Left kidney (tissue), 8 donors: ENCODE measurements at places on chromosomes 1 and 21.
A peak's percentile ranks its signal among the peaks of the same experiment; 100 is the strongest.

DNA sequence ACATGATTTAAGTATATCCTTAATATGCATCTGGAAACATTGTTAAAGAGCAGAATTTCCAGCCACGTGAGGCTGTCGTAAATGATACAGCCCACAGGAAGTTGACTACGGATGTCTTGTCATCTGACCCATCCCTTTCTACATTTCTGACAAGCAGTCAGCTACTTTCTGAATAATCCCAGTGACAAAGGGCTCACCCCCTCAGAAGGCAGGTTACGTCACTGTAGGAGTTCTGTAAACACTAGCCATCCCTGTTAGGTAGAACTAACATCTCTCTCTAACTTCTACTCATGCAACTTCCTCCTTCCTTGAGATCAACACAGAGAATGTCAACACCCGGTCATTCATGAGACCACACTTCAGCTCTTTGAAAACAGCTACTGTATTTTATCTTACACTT lies 259.2 kb downstream of the GREM2 start:
- no peak for DNase-seq

DNA sequence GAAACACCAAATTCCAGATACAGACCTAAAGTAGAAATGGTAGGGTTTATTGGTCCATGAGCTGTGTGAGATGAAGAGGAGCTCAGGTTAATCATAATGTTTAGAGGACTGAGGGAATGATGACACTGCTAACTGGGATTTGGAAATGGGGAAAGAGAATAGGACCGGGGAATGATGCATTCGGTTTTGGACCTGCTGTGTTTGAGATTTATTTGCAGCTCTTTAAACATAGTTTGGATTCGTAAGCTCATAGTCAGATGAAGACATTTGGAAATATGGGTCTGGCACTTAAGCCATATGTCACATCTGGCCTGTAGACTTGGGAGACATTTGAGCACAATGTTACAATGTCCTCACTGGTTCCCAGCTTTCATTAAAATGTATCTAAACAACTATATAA lies 127.9 kb upstream of the DUSP10 start:
- no peak for DNase-seq

DNA sequence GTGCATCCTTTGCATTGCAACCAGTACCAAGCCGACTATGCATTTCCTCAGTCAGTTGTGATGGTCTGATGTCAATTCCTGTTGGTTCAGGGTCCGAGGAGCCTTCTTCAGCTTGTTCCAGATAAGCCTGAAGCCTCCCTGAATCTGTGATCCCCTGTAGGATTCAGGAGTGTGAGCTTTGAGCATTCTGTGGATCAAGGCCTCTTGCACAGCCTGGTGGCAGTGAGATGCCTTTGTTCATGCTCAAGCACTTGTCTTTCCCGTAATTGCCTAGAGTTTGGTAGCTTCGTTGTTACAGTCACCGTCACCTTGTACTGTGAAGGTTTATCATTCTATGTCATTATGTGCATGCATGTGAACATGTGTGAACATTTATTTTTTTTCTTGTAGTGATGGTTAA lies 103.5 kb downstream of the PBX1 start:
- no peak for DNase-seq

DNA sequence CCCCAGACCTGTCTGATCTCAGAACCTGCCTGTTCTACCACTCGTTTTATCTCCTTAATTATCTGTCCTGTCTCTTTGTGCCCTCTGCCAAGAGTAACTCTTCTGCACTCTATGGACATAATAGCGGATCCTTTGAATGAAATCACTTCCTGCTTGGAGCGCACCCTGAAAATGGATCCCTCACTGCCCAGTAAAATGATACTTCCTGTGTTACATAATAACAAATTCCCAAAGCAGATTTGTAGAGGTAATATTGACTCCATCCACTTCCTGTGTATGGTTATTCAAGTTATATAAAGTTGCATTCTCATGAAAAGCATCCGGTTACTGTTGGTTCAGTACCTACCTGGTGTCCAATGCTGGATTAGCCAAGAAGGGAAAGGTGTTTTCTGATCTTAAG lies 246.0 kb downstream of the TRABD2B start:
- no peak for DNase-seq

DNA sequence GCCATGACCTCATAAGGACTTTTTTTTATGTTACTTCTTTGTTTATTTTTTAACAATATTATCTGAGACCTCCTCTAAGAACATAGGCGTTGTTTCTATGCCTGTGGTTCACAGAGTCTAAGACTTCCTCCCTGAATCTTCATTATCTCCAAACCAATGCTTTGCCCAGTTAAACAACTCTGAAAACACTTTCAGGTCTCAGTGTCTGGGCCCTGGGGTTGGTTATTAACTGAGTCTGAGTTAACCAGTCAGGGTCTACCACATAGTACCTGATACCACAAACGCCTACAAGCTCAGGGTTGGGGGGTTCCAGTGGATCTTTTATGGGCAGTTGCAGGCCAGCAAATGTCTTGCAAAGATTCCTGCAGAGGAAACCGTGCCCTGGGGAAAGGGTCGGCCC lies 138.2 kb downstream of the AJAP1 start:
- DNase-seq, result no peak

DNA sequence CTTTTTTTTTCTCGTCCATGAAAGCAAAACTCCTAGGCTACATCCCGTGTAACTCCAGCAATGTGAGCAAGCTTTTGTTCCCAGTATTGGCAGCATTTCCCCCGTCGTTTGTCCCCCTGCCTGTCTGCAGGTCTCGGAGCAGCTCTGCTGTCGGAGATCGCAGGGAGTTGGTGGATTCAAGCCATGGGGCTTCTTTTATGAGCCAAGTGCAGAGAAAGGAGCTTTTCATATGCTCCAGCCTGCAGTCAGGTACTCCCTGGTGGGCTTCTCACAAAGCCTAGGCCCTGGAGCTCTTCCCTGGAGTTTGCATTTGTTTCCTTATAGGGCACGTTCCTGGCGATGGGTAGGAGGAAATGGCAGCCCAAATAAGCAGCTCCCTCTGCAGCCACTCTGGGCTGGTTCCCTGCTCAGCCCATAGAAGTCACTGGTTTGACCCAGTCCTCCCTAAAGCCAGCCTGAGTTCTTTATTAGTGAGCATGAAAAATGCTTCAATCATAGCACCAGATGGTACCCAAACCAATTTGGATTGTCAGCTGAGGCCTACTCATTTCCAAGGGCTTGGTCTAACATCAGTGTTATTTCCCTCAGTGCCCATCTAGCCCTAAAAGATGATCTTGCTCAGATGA lies 78.3 kb downstream of the NUF2 start:
- DNase-seq, result no peak

- DNase-seq, result no peak
These were observed 38.2 kb downstream of the ETS2 start for GRCh38 chr21:38843806-38844503.

GRCh38 chr1:77446841-77447555 lies 165.2 kb downstream of the AK5 start:
- no peak for DNase-seq

GRCh38 chr1:155017041-155017945 lies 14.7 kb downstream of the ZBTB7B start:
- peak; percentile 87 for DNase-seq

GRCh38 chr1:84476225-84476624 lies 2.8 kb upstream of the RPF1 start:
- no peak for DNase-seq

- DNase-seq, result no peak
These were observed 348.9 kb downstream of the MATN1 start for GRCh38 chr1:30374400-30375070.

GRCh38 chr1:156658945-156659574 lies 17.1 kb downstream of the BCAN start:
- no peak for DNase-seq

DNA sequence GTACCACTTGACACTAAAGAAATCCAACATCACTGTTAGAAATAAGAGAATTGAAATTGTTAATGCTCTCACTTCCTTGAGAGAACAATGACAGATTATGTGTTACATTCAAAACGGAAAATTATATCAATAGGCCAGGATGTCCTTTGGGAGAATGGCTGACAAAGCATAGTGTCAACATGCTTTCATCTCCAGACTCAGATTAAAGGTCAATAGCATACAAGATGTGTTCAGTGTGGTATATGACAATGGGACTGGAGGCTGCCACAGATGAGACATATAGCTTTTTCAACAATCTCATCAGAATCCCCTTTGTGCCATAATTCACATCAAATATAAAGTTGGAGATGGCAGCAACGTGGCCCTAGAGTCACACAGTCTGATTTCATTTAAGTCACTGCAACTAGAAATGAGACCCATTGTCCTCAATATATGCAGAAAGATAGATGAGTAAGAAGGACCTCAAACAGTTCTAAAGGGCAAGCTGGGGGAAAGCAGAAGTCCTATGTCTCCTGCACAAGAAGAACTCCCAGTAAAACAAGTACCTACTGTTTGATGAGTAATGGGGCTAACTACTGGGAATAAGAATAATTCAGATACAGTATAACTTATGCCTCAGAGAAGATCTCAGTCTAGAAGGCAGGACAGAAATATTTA lies 327.9 kb downstream of the TTLL7 start:
- DNase-seq, result no peak

GRCh38 chr1:62229932-62230331 lies 35.3 kb downstream of the L1TD1 start:
- no peak for DNase-seq

- no peak for DNase-seq
These were observed 26.2 kb upstream of the DIPK1A start for GRCh38 chr1:92987462-92987861.

- no peak for DNase-seq
These were observed 431.4 kb downstream of the BRINP3 start for GRCh38 chr1:190046231-190046630.

- no peak for DNase-seq
These were observed 35.1 kb downstream of the NUAK2 start for GRCh38 chr1:205286335-205286950.

DNA sequence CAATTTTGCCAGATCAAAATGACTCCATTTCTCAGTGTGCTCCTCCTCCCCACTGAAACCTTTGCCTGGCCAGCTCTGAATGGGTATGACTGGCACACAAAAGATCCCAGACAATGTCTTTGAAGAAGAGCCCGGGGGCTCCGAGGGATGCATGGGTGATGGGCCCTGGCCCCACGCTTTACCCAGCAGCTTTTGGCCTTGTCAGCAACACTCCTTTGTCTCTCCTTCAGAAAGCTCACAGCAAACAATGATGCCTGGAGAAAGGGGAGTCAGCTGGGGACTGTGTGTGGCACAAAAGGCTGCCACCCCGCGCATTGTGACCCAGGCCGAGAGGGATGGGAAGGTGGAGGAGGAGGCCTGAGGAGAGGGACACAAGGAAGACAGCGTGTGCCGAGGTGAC lies 45.9 kb downstream of the PLXNA2 start:
- DNase-seq, result no peak

DNA sequence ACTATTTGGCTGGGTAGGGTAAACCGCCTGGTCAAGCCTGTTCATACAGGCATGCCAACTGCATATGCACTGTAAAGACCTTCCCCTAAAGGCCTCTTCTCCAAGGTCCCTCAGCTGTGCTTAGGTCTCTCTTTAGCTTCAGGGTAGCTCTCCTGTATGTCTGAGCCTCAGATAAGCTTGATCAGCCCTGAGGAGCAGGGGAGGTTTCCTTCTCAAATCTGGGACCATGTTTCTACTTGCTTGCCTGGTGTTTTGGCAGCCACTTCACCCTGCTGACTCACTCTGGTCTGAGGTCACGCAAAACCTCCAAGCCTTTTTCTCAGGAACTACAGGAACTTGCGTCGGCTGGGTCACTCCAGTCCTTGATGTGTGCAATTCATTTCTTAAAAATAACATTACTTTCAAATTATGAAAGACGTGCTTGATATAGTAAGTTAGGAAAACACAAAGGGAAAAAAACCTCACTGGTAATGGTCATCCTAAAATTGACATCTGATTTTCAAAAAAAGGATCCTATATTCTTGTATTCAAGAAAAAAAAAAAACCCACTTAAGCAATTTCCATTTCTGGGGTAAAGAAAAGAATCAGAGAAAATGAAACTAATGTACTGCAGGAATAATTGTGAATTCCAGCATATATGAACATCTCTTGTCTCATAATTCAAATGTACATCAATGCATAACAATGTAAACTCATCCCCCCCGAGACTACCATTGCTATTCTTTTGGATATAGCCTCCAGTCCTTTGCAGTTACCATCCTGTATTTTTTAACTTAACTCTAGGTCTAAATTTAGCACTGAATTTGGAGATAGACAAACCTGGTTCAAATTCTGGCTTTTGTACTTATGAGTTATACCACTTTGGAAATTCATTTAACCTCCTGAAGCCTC lies 24.8 kb upstream of the RNF19B start:
- DNase-seq, result no peak

- DNase-seq, result no peak
These were observed 128.8 kb downstream of the RRAGC start for GRCh38 chr1:38730511-38731397.

- no peak for DNase-seq
These were observed 47.1 kb downstream of the C8A start for GRCh38 chr1:56901716-56902115.

DNA sequence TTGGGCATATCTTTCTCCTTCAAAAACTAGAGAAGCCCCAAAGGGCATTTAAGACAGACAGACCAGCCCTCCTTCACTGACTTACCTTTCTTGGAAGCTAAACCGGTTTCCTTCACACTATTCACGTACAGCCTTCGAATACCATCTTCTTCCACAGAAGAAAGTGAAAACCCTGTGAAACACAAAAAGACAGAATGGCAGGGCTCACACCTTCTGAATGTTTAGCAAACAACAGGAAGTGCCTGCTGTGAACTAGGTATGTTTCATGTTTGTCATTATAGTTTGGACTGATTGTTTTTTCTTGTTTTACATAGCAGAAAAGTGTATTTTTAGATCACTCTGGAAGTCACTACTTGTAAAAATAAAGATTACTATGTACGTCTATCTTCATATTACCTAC lies 148.6 kb upstream of the KRTAP19-8 start:
- DNase-seq, result no peak

DNA sequence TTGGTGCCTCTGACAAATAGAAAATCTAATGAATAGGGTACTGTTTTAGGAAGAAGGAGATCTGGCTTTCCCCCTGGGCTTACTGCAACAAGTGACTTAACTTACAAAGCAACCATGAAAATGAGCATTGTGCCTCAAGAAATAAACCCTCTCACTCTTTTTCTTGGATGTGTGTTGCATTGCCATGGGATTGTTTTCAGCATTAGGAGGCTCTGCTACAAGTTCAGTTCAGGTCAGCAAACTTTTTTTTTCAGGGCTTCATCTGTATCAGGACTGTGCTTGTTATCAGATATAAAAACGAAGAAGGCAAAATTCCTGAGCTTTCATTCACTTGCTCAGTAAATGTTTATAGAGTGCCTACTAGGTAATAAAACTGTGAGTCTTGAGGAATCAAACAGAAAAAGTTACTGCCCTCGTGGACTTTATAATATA lies 37.8 kb upstream of the DOCK7 start:
- no peak for DNase-seq

DNA sequence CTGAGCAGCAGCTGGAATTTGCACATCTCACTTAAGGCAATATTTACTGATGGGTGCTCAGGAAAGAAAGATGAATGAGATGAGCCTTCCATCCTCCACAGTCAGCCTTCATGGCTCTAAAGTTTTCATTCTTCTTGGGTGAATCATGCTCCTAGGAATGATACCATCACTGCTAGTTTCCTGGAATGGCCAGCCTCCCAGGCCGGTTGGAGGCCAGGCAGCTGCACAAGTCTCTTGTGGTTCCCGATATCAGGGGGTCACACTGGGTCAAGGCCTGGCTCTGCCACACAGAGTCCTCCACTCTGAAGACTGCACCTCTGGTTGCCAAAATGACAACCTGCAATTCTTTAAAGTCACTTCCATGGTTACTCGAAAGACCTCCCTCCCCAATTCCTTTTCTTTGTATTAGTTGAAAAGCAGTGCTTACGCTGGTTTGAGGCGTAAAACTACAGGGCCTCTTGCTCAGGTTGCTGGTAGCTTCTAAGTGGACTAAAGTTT lies 46.2 kb upstream of the PALMD start:
- DNase-seq, result no peak
